Right lung (tissue), 10 donors: ENCODE measurements at places on chromosomes 5 and 9. TPM values are rescaled to one million over a fixed set of nuclear protein-coding genes. Genes with fewer than 3 reads are reported as not detected.

Gene C1QTNF3
- polyA plus RNA-seq: 21.8 TPM

Gene PDGFRB
- polyA plus RNA-seq: 206 TPM

Gene CERCAM
- 54.8 TPM for polyA plus RNA-seq

Gene GADD45G
- polyA plus RNA-seq: 4.8 TPM

GRCh38 chr9:126299706-126300276 is 26.8 kb upstream of the MVB12B start:
- no peak for DNase-seq

GRCh38 chr5:66821688-66822429 is 225.7 kb downstream of the MAST4 start:
- no peak for DNase-seq

DNA sequence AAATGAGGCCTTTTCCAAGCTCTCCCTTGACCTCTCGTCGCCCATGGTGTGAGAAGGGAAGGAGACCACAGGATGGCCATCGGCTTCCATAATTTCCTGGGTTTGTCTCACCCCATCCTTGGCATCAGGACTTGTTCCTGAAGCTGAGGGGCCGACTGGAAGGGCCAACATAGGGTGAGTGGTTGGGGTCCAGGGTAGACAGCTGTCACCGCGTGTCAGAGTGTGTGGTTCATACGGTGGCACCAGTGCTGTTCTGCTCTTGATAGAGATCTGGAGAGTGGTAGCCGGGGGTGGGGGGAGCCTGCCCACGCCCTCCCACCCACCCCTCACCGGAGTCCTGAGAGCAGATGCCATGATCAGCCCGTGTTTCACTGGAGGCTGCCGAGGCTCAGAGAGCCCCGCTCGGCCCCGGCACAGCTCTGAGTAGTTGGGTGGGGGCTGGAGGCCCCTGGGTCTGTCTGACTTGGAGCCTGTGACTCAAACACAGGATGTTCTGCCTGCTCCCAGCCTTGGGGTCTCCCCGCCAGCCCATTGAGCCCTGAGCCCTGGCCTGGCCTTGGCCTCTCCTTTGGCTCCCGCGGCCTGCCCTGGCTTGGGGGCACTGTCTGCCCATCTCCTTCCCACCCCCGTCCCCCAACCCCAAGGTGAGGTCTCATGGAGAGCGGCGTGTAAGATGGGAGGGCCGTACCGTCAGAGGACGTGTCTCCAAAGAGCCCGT is 53.1 kb upstream of the IER5L start:
- DNase-seq: no peak

GRCh38 chr5:141362719-141363118 is 1.2 kb upstream of the PCDHGA5 start:
- DNase-seq: no peak

- DNase-seq: no peak
These were observed 13.9 kb downstream of the TNIP1 start for GRCh38 chr5:151066920-151067319.

DNA sequence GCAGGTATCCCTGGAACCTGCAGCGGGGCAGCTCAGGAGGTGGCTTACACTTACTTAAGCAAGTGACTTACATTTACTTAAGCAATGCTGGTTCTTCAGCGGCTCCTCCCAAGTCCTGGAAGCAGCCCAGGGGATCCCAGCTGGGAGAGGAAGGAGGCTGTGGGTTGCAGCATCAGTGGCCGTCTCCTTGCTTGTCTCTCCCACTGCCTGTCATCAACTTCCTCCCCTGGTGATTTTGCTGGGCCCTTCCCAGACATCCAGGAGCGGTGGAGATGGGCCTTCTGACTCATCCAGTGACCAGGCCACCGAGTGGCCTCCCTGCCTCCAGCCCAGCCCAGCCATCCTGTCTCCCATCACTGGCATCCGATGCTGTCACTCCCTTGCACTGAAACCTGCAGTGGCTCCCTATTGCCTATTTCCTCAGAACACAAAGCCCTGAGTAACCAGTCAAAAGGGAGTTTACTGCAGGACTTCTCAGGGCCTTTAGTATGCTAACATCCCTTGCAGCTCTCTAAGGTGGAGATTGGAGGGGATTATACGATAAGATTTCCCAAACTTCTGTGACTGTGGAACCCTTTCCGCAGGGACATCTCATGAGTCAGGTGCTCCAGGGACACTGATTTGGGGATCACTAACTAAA is 155.9 kb upstream of the PHYKPL start:
- peak; percentile 43 for DNase-seq

DNA sequence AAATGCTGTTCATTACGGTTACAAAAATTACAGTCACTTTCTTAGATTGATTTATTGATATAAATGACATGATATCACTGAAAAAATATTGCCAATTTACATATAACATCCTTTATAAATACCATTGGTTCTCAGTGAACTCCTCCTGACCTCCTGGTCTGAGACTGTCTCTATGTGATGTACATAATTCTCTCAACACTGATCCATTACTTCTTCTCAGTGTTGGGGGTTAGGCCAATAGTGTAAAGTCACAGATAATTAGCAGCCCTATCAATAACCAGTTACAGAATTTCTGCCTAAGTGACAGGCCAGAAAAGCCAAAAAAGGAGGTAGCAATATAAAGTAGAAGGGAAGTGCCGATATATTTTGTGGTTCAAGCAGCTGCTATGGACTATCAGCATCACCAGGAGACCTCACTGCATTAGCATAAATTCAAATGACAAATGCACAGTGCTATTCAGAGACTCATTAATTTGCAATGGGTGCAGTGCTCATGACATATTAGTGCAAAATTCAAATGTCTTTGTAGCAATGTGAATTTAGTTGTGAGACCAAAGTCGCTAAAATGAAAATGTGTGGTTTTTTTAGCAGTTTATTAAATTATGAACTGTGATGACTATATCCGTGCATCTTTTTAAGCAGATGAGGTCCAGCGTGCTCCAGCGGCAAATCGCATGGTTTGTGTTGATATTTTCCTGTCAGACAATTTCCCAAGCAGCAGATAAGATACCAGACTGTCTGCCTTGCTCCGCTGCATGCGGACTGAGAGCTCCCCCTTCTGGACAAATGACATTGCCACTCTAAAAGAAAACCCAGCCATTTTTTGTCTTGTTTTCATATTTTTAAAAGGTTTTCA is 144.6 kb downstream of the CETN3 start:
- peak; percentile 70 for DNase-seq

DNA sequence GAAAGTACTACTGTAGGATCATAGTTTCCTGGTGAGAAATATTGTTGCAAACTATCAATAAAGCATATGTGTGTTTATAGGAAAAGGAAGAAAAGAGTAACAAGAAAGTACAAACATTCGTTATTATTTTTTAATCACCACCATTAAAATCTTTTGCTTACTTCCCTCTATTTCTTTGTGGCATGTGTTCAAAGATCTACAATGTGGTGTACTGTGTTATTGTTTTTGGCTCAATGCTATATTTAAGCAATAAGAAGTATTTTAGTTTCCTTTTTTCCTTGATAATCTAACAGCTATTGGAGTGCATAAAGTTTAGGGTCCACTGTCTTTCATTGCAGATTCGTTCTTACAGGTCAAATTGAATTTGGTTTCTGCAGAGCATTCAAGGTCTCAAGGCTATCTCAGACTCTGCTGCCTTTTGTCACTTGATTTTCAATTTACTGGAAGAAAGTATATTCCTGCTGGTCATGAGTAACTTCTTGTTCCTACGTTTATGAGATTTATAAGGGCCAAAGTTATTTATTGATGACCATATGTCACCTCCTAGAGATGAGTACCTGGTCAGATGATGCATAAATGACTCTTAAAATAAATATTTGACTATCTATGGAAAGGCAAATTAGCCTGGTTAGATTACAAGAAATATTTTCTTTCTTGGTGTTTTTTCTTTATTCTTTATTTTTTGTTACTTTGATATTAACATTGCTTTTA is 323.0 kb downstream of the TMEM167A start:
- no peak for DNase-seq

DNA sequence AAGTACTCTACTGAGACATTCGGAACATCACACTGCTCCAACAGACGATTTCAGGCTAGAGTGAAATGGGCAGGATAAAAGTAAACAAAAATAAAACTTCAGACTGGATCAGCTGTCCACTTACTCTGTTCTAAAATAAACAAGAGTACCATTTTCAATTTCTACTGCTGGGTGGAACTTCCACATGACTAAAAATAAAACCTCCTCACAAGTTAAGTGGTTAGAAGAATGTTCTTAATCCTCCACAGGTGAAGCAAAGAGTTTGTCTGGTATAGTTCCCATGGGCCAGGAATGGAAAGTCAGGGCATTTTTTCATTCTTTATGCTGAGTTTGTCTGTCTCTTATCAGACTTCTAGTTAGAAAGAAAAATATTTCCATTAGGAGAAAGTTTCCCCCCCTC is 15.7 kb downstream of the NUDT12 start:
- DNase-seq: no peak

GRCh38 chr9:17742067-17742466 is 163.2 kb downstream of the SH3GL2 start:
- DNase-seq: no peak
